T47D (cell line): ENCODE measurements at places on chromosomes 1 and 21.
A peak's percentile ranks its signal among the peaks of the same experiment; 100 is the strongest.

- DNase-seq: no peak
Measured at GRCh38 chr21:15015622-15016471, 49.0 kb downstream of the NRIP1 start.

DNA sequence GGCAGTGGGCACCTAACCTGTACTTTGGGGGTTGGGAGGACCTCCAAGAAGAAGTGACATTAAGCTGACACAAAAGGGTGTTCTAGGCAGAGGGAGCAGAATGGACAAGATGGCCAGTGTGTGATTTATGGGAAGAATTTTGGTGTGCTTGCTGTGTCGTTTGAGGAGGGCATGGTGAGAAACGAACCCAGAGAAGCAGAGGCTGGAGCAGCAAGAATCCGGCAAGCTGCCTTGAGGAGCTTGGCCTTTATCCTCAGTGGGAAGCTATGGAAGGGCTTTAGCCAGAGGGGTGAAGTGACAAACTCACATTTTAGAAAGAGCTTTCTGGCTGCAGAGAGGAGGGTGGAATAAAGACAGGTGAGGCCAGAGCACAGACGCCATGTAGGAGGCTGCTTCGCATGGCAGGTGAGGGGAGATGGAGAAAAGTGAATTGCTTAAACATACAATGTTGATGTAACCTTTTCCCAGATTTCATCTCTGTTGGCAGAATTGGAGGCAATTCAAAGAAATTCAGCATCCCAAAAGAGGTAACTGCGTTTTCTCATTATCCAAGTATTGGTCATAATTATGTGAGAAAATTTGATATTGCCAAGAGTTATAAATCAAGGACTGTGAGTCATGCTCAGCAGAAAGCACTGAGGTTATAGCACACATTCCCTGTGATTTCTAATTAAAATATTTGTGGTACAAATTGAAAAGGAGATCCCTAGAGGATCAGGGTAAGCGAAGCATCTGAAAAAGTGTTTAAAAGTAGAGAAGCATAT lies 26.5 kb downstream of the TRIM45 start:
- DNase-seq: no peak

DNA sequence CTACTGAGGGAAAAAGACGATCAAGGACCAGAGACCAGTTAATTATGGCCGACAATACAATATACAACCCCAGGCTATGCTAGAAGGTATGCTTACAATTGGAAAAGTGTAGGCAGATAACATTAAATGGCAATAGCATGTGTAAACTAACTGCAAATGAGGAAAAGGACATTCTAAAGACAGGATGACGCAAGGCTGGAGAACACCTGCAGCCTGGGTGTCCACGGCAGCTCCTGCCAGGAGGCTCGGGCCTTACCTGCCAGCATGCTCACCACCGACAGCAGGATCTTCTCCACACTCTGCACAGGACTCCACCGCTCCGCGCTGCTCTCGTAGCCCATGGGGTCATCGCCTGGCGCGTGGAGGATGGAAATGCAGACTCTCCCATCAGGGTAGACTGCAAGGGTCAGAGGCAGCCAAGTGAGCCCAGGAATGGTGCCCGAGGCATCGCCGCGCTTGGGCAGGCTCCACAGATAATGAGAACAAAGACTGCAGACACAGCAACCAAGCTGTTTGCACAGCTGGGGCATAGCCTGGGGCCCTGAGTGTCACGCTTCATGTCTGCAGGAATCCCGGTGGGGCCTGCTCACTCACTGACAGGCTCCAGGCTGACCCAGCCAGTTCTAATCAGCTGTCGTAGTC lies 28.2 kb downstream of the UBE2G2 start:
- DNase-seq: peak; percentile 81

GRCh38 chr1:227796359-227796915 lies 19.0 kb upstream of the PRSS38 start:
- DNase-seq: no peak

GRCh38 chr1:100304921-100305320 lies 38.9 kb downstream of the RTCA start:
- DNase-seq: no peak

GRCh38 chr1:218925777-218926176 lies 247.9 kb upstream of the LYPLAL1 start:
- DNase-seq: no peak

DNA sequence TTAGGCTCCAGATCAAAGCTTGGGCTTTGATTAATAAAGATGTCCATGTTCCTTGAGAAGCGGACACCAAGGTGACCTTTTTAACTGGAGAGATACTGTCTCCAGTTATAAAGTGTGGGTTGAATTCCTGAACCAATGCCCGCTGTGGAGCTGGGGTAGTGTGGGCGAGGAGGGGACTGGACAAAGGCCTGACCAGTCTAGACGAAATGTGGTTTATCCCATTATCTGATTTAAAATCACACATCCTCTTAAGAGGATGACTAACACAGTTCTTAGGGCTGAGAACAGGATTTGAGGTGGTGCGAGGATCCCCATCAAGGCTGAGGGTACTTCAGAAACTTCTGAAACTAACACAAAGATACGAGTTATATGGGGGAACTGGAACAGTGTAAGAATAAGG lies 84.5 kb upstream of the GCLM start:
- no peak for DNase-seq

GRCh38 chr1:246795906-246796694 lies 71.9 kb downstream of the SCCPDH start:
- no peak for DNase-seq

GRCh38 chr1:36384542-36385409 lies 948 bp downstream of the STK40 start:
- DNase-seq: peak; percentile 88

DNA sequence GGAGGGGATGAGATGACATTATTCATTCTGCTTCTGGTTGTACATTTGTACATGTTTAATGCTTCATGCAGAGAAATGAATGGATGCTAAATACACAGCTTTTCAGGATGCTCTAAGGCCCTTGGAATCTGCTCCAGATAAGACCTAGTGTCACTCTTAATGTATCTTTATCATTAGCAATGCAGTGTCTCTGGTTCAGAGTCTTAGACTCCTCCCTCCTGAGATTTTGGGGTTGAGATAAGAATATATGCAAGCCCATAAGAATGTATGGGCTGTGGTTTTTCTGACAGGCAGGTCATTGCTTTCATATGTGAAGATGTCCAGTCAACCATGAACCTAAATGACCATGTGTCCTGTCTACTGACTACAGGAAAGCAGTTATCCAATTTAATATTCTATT lies 415.5 kb downstream of the RPS6KC1 start:
- no peak for DNase-seq

GRCh38 chr1:116515702-116516101 lies 55.1 kb downstream of the CD58 start:
- no peak for DNase-seq

GRCh38 chr1:192565946-192566345 lies 9.6 kb upstream of the RGS1 start:
- DNase-seq: no peak

- no peak for DNase-seq
Measured at GRCh38 chr1:214108097-214108446, 120.3 kb downstream of the PROX1 start.

- no peak for DNase-seq
Measured at GRCh38 chr1:118556936-118557335, 371.9 kb upstream of the SPAG17 start.

- DNase-seq: no peak
Measured at GRCh38 chr1:83764209-83764608, 234.7 kb downstream of the TTLL7 start.

DNA sequence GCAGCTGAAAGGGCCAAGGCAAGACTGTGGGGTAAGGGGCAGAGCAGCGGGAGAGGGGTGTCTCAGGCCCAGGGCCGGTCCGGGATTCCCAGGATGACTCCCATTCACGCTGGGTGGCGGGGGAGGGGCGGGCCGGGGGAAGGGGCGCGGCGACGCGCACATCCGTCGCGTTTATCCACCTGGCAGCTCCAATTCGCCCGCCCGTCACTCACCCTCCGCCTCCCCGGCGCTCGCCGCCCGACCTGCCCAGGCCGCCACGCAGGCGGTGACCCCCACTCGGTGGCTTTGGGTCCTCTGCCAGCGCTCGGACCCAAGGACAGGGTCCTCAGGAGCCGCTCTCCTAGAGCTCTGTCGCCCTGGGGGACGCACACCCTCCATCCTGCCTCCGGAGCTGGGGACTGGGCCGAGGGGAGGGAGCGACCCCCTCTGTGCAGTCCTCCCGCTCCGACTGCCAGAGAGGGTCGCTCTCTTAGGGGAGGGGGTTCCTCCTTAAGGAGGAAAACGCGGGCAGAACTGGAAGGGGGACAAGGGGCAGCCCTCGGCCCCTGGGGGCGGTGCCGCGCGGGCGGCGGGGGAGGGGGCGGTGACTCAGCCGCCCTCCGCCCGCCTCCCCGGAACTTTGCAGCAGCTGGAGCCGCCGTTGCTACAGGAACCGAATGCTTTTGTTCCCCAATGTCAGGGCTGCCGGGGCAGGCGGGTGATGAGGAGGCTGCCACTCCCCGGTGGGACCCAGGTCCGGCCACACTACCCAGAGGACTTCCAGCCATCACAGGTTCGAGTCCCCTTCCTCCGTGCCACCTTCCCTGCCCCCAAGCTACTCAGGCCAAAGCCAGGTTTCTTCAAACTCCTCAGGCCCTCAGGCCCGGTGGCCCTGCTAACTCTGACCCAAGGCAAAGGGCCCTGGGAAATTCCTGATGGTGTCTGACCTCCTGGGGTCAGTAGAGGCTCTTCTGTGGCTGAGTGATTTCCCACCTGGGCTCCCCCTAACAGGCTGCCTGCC lies 3.4 kb downstream of the ADGRB2 start:
- no peak for DNase-seq

DNA sequence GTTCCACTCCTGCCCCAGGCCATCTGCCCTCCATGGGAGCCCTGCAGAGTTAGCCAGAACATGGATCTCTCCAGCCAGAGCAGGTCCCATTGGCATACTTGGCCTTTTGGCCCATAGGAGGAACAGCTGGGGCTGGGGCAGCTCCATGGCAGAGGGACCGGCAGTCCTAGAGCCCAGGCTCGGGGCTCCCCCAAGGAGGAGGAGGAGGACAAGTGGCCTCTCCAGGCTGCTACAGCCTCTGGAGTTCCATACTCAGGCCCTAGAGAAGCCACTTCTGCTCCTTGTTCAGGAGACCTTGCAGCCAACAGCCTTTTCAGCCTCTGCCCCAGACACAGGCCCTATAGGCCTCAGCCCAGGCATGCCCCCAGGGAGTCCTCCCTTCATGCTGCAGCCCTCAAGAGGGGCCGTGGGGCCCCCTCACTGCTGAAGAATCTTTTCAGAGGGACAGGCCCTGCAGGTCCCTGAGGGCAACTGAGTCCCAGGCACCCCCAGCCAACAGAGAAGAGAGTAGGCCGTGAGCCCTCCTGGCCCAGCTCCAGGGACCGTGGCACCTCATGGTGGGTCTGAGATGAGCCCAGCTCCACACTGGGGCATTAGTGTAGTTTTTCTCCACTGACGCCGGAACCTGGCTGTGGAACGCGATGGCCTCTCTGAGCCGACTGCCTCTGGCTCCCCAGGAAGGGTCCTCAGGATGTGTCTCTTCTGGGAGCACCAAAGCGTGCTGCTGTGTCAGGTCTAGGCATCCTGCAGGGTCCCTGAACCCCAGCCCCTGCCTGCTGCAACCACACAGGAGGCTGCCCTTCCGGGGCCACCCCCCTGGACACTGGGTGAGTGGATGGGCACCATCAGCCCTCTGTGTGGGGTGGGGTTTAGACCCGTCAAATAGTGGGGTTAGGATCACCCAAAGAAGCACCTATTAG lies 297.6 kb upstream of the VAMP3 start:
- DNase-seq: no peak

GRCh38 chr1:237219751-237220642 lies 178.0 kb downstream of the RYR2 start:
- no peak for DNase-seq

DNA sequence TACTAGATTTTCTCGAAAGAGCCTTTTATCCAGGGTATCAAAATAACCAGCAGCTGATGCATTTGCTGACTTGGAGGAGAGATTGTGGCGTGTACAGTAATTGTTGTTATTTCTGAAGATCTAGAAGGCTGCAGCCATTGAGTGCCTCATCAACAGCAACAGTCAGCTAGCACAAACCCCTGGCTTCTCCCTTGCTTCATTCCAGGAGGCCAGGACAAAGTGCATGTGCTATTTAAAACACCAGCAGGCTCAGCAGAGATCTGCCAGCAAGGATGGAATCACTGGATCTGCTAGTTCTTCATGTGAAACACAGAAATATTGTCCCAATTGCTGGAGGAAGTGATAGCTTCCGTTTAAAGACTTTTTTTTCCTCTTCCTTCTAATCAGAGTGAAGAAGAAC lies 2.8 kb upstream of the NGF start:
- no peak for DNase-seq

DNA sequence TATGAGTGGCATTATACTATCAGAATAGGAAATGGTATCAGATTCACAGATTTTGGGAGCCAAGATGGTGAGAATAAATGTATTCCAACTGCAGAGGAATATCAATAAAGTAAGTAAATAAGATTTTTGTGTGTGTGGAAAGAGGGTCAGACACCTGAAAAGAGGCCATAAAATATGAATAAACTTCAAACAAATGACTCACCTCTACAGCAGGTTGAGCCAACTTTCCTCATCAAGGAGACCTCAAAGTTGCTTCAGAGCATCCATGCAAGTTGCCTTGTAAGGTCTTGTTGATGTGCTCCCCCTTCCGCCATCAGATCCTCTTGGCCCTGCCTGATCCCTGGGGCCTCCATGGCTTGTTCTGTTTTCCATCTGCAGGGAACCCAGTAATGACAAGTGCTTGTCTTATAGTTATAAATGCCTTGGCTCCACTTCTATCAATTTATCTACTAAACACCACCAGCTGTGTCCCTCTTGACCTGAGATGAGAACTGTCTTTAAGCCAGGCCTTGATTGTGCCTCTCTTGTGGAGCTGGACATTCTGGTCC lies 775.6 kb downstream of the LTN1 start:
- no peak for DNase-seq

GRCh38 chr1:226436855-226437491 lies 29.1 kb upstream of the PARP1 start:
- DNase-seq: no peak

GRCh38 chr1:212700223-212700891 lies 717 bp upstream of the BATF3 start:
- DNase-seq: no peak

GRCh38 chr21:41246808-41247207 lies 69.8 kb upstream of the FAM3B start:
- no peak for DNase-seq

DNA sequence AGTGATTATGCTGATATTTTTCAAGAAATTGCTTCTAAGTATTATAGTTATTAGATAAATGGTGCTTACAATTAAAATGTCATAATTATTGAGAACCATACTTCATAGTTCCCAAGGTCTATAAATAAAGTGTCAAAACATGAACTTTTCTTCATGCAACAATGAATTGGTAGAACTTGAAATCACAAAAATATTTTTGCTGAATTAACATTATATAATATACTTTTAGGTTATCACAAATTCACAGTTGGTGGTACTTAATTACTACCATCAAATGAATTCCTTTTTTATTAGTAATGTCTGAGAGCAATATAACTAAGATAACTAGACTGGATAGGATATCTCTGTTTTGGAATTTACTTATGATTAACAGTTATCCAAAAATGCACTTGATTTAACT lies 4.7 kb downstream of the DNM3 start:
- no peak for DNase-seq
